ENCODE measurements at places on chromosomes 12 and 14.
A peak's percentile ranks its signal among the peaks of the same experiment; 100 is the strongest.

GRCh38 chr14:75967866-75968265 is 13.9 kb downstream of the TGFB3 start:
- no peak for DNase-seq

DNA sequence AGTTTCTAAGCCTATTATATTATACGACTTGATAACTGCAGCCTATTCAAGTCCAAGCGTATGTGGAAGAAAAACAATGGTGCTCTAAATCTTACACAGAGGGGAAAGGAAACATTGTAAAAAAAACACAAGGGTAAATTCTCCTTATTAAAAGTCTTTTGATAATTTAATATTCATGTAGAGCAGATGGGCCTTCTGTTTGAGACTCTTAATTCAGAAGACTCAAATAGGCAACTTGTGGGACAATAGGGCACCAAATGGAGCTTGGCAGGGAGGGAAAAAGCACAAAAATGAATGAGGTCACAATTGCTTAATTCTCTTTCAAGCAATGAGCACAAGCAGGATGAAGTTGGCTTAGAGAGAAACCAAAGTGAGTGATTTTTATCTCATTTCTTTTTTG is 159.4 kb downstream of the NELL2 start:
- no peak for DNase-seq

GRCh38 chr14:100159094-100159864 is at the start of gene DEGS2:
TSS of gene DEGS2 (minus strand) at chr14:100159645. CDS start at chr14:100159587, 58 bp downstream.
- DNase-seq, result peak; percentile 69

DNA sequence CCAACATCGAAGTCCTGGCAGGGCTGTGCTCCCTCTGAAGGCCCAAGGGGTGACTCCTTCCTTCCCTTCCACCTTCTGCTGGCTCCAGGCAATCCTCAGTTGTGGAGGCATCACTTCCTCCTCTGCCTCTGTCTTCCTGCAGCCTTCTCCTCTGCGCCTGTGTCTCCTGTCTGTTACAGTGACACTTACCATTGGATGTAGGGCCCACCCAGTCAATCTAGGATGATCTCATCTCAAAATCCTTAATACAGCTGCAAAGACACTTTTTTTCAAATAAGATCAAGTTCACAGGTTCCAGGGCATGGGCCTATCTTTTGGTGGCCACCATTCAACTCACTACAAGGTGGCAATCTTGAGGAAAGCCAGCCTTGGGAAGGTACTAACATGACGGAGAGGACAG is 155.1 kb downstream of the ESRRB start:
- no peak for DNase-seq

- no peak for DNase-seq
Measured at GRCh38 chr14:70904373-70904772, 2.9 kb upstream of the PCNX1 start.

DNA sequence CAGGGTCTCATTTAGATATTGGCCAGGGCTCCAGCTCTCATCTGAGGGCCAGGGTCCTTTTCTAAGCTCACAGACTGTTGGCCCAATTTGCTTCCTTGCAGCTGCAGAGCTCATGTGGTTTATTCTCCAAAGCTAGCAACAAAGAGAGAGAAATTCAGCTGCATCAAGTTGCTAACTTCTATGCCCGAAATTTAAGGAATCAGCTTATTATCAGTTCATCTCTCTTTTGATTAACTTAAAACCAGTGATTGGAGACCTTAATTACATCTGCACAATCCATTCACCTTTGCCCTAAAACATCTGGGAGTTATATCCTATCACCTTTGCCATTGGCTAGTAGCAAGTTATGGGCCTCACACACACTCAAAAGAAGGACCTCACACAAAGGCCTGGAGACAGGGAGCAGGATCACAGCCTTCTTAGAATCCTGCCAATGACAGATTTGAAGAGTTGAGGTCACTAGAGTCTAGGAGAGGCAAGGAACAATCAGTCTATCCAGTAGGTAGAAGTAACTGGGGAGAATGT is 258.8 kb upstream of the GARIN6 start:
- no peak for DNase-seq

DNA sequence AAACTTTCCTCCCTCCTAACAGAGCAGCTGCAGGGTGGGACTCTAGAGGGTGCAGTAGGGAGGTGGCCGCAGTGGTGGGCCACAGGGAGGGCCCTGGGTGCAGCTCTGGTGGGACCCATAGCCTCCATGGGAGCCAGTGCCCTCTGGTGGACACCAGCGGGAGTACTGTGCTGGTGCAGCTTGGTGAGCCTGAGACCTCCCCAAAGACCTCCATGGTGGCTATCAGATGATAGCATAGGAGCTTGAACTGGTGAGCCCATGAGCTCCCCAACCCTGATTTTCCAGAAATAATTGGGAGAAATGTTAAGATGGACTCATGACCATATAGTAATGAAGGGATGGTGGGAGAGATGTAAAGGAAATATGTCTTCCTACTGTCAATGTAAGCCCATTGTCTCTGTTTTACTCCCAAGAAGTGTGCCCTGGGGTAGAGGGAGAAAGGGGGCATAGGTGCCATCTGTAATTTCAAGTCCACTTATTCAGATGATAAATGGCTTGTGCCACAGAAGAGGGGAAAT is 98.7 kb downstream of the GAS2L3 start:
- peak; percentile 22 for DNase-seq

DNA sequence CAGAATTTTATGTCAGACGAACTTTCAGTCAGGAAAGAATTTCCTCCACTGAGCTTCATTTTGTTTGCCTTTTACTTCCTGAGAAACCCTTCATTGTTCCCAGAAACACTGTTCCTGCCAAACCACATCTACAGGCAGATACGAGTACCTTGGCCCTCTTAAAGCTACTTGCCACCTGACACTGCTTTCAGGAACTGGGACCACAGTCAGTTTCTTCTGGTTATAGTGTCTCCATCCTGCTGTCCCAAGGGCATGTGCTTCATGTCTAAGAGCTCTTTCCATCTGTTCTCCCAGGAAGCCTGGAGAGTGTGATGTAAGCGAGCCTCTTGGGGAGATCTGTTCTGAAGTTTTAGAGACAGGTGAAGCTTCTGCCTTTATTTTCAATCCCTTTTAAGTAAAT is 161.7 kb upstream of the PLEKHA5 start:
- no peak for DNase-seq

DNA sequence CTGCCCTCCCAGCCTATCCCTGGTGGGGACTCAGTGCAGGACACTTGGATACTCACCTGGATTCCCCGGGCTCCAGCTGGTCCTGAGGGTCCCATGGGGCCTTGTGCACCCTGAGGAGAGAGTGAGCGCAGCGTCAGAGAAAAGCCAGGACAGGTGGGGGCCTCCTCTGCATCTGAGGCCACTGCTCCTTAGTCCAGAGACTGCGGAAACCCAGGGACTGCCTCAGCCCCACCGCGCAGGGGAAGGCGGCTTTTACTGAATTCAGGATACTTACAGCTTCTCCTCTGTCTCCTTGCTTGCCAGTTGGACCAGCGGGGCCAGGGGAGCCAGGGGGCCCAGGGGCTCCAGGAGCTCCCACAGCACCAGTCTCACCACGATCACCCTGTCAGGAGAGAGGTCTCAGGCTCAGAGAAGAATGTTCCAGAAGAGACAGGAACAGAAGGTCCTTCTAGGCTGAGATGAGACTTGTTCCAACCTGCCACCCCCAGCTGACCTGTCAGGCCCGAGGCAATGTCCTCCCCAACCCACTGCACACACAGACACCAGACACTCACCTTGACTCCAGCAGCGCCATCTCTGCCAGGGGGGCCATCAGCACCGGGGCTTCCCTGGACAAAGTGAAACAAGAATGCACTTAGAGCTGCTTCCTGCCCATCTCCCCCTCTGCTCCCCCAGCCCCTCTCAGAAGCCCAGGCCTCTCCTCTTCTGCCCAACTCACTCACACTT is 13.8 kb downstream of the TMEM106C start:
- no peak for DNase-seq

- DNase-seq, result no peak
Measured at GRCh38 chr12:109959411-109960093, 36.6 kb downstream of the GIT2 start.

GRCh38 chr12:31631809-31632208 is 27.7 kb upstream of the ETFBKMT start:
- no peak for DNase-seq

DNA sequence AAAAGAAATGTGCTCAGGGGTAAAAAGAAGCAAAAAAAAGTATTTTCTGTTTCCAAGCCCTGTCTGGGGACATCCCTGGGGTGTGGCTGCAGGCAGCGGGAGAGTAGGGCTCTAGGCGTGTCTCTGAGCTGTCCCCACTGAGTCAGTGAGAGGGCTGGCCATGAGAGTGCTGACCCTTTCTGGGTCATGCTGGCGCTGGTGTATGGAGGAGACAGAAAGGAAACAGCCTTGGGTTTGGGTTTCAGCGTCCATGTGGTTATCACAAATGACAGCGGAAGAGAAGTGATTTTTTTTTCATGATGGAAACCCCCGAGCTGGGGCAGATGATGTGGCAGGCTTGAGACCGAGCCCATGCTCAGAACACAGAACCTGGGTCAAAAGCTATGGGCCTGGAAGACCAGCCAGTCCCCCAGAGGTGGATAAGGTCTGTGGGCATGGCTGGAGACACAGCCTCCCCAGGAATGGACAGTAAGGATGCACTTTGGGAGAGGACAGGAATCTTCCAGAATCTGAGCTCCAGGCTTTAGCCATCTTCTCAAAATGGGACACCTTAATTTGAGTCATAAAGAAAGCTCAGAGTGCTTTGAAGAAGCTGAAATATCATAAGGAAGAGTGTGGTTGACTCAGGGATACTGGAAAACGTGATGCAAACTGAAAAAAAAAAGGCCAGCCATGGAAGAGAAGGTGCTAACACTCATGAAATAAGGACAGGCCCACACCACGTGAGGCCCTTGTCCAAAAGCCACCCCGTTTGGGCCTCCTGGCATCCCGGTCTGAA is 36.2 kb downstream of the SYNE3 start:
- peak; percentile 36 for DNase-seq

DNA sequence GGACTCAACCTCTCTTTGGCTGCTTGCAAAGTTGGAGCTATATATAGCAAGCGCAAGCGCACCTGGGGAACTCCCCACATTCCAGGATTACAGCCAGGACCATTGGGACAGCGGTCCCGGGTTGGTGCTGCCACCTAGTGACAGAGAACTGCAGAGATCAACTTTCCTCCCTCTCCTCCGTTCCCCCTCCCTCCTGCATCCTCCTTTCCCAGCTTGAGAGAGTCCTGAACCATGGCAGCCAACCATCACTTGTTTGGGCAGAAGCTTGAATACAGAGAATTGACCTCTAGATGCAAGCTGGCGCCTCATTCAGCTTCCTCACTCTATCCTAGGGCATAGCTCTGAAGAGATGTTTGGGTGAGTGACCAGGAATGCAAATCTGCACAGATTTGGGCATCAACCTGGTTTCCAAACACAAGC is 17.4 kb upstream of the FLVCR2 start:
- DNase-seq, result peak; percentile 56

GRCh38 chr14:28584951-28585350 is 181.6 kb upstream of the FOXG1 start:
- DNase-seq, result no peak

- no peak for DNase-seq
Measured at GRCh38 chr12:26878661-26879119, 45.7 kb upstream of the ITPR2 start.

GRCh38 chr14:37932008-37932407 is 275.7 kb upstream of the SSTR1 start:
- DNase-seq, result no peak
